ENCODE measurements at places on chromosomes 6 and 20.

- no peak for DNase-seq
These were observed 75.8 kb downstream of the BCKDHB start for GRCh38 chr6:80182308-80182707.

- no peak for DNase-seq
These were observed 32.4 kb downstream of the FYN start for GRCh38 chr6:111840803-111841202.

DNA sequence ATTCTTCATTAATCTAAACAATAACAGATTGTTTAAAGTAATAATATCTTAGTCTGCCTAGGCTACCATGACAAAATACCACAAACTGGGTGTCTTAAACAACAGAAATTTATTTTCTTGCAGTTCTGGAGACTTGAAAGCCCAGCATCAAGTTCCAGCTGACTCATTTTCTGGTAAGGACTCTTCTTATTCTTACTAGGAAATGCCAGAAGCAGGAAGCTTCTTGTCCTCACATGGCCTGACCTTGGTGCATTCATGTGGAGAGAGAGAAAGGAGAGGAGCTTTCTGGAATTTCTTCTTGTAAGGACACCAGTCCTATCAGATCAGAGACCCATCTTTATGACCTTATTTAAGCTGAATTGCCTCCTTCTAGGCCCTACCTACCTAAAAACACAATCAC is 110.5 kb downstream of the ANKRD60 start:
- DNase-seq: no peak

DNA sequence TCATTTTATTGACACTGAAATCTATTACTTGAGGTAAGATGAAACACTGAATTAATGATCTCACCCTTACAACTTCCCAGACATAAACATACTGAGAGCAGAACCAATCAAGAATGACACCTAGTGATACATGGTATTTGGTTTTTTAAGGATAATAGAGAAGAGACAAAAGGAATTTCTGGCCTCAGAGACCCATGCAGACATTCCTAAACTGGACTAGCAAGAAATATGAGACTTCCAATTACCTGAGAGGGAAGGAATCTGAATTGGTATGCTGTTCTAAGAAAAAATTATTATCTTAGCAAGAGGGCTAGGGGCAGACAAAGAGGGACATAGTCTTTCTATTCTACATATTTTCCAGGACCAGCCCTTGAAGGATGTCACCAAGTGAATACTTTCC is 141.1 kb downstream of the BMP5 start:
- DNase-seq: no peak

DNA sequence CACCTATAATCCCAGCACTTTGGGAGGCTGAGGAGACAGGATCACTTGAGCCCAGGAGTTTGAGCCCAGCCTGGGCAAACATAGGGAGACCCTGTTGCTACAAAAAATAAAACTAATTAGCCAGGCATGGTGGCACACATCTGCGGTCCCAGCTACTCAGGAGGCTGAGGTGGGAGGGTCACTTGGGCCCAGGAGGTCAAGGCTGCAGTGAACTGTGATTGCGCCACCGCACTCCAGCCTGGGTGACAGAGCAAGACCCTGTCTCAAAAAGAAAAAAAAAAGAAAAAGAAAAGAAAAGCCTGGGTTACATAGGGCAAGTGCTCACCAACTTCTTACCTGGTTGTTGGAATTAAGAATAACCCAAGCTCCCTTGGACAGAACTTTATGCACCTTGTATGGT is 14.6 kb upstream of the MYB start:
- no peak for DNase-seq
